T-helper 17 cell (primary cell): ENCODE measurements at places on chromosomes 1 and 21. TPM values are rescaled to one million over a fixed set of nuclear protein-coding genes. Genes with fewer than 3 reads are reported as not detected.

DNA sequence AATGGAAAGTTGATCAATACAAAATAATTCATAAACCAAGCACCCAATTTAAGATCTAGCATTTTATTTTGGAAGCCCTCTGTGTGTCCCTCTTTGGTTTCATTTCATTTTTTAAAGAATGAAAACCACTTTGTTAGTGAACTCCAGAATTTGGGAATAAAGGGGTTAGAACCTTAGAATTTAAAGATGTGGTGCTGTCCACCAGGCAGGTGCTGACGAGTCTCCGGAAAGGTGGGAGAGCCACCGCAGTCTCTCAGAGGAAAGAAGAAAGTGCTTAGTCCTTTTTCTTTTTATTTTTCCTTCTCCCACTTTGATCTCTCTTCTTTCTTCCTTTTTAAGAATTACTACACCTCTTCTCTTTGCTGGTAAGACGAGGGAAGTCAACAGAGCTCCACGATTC is 20.5 kb upstream of the HIVEP3 start:
- no peak for DNase-seq

DNA sequence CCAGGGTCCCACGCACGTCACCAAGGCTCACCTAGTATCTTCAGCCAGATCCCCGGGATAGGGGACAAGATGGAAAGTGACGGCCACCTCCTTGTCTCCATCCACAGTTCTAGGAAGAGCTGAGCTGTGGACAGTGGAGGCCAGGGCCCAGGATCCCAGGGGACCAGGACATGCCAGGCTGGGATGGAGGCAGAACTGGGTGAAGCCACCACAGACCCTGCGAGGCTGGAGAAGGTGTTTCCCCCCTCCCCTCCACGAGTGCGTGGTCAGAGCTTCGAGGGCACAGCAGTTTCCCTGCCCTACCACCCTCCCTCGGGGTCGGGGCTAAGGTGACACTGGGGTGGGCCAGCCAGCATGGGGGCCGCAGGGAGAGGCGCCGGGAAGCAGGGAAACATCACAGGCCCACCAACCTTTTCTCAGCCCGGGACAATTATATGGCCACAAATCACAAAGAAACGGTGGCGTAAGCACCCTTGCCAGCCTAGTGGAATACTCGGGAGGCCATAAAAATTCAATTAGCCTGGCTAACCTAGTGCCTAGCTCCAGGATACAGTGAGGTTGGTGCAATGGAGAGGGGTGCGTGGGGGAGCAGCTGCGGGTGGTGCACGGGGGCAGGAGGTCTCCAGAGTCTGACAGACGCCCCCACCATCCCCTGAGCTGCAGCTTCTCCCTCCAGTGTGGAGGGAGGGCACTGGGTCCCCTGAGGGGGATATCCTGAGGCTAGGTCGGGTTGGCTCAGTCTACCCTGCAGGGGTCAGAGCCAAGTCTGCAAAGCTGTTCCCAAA is 13.4 kb downstream of the DRAXIN start:
- DNase-seq = no peak

DNA sequence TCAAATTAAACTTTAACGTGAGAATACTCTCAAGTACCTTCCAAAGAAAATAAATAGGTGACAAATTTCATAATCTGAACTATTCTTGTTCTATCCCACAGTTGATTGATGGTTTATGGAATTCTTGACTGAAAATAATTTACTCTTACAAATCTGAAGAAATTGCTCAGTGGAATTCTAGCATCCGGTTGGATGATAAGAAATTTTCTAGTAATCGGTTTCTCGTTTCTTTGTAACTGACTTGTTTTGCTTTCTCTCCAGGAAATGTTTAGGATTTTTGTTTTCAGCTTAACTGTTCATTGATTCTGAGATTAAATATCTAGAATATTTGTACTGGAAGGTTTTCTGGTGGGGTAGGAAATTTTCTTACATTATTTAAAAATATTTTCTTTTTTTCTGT is 558.9 kb upstream of the ADAMTS5 start:
- DNase-seq = no peak

DNA sequence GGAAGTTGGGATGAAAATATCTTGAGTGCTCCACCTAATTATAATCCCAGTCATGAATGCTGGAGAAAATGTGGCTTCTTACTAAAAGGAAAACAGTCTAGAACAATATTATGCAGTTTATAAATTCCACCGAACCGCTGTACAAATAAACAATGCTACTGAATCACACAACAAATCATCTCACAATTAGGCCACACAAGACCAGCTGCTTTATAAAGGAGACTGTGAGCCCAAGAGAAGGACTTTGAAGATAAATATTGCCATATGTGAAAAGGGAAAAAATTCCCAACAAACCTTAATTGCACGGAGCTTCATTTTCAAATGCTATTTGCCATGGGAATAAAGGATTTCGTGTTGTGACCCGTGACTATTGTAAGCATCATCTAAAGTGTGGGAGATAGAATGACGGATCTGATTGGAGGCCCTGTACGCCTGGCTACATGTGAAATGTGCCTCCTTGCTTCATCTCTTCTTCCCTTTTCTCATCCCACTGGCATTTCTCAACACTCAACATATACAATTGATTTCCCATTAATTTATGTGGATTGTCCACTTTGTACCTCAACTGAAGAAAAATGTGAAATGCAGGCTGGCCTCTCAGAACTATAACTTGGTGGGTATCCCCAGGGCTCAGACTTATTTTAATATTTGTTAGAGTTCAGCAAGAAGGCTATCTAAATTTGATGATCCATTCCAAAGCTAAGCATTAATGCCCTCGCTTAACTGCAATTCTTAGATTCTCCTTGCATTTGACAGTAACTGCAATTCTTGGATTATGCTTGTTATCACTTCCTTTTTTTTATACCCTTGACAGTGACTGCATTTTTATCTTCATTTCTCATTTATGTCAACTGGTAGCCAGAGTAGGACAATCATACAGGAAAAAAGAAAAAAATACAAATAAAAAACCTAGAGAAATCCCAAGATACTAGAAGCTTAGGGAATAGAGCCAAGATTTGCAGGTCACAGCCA is 122.3 kb downstream of the TGFB2 start:
- no peak for DNase-seq

GRCh38 chr21:34530261-34530660 is 18.3 kb upstream of the KCNE1 start:
- no peak for DNase-seq

- no peak for DNase-seq
Measured at GRCh38 chr1:154574716-154575115, 7.1 kb downstream of the CHRNB2 start.

CFAP107 gene
- not detected for total RNA-seq

LCE1D gene
- total RNA-seq = not detected

PLCH2 gene
- total RNA-seq = 39.3 TPM

SH2D1B gene
- total RNA-seq = 0.13 TPM

MNDA gene
- total RNA-seq = 5.2 TPM

CD34 gene
- total RNA-seq = not detected
